Activated T-cell treated with anti-CD3 and anti-CD28 coated beads, Interleukin-2, amount 50 U/mL, for 72 hours (primary cell): ENCODE measurements at places on chromosomes 4 and X. TPM values are rescaled to one million over a fixed set of nuclear protein-coding genes. Genes with fewer than 3 reads are reported as not detected.

The ODAM gene
- total RNA-seq = not detected

The PCYT1B gene
- 0.07 TPM for total RNA-seq

The UGDH gene
- 36.7 TPM for total RNA-seq

The TADA2B gene
- total RNA-seq = 15.3 TPM

The JCHAIN gene
- total RNA-seq = not detected

The FGFBP2 gene
- 11.6 TPM for total RNA-seq
